RCC 7860 (cell line): ENCODE measurements at places on chromosomes 1 and 21.

GRCh38 chr1:24203404-24203803 lies 16.3 kb upstream of the IFNLR1 start:
- DNase-seq: no peak

DNA sequence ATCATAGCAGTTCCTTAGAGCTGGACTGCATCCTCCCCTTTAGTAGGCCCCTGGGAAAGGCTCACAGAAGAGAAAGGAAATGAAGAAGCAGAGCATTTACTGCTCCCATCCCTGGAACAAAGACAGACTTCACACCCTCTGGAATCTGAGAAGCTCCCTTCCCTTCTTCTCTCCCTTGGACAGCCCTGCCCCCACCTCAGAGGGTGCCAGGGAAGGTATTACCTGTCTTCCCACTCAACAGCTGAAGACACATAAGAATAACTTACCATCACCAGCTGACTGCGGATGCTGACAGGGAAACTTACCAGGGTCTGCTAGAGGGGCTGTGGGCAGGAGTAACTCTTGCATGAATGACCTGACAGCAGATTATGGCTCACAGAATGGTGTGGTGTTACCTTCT lies 14.1 kb upstream of the FAAH start:
- DNase-seq: no peak

- DNase-seq: no peak
Observed at GRCh38 chr1:165356876-165357275, 361 bp upstream of the LMX1A start.

GRCh38 chr1:55179177-55179835 lies 35.9 kb downstream of the USP24 start:
- no peak for DNase-seq

- DNase-seq: no peak
Observed at GRCh38 chr1:204437796-204438570, 26.4 kb upstream of the PPP1R15B start.

DNA sequence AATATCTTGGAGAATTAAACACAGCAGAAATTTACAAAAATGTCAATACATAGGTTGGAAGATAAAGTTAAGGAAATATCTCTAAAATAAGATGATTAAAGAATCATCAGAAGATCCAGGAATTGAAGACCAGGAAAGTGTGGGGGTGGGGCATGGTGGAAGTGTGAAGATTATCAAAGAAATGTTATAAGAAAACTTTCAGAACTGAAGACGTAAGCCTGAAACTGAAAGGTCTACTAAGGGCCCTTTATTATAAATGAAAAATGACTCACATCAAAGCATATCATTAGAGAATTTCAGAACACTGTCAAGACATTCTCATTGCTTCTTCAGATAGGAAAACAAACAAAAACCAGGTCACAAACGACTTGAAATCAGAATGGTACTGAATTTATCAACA lies 92.4 kb upstream of the DPT start:
- DNase-seq: no peak

DNA sequence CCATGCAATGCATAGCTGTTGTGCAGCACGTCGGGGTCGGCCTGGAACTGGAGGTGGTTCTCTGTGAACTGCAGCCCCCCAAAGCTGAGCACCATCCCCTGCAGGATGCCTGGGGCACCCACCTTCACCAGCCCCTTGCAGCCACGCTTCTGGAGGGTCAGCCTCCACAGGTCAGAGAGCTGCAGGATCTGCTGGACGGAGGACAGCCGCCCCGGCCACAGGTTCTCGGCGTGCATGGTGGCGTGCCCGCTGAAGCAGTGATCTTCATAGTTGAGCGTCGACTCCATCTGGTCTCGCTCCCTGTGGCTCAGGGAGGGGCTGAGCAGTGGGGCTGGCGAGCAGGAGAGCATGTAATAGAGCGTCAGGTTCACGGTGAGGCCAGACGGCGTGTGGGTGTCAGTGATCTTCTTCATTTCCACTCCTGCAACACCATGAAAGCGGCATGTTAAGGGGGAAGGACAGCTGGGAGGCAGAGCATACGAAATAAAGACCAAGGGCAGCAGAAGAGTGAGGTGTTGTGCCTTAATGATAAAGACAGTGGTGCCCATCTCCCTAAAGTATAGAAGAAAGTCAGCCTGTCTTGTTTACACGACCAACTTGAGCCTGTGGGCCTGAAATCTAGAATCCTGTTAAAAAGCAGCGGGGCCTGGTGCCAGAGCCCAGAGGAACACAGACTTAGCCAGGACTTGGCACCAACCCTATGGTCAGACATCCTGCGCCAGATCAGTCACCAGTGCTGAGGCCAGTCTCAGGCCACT lies 3.0 kb downstream of the KIAA2013 start:
- DNase-seq: no peak

DNA sequence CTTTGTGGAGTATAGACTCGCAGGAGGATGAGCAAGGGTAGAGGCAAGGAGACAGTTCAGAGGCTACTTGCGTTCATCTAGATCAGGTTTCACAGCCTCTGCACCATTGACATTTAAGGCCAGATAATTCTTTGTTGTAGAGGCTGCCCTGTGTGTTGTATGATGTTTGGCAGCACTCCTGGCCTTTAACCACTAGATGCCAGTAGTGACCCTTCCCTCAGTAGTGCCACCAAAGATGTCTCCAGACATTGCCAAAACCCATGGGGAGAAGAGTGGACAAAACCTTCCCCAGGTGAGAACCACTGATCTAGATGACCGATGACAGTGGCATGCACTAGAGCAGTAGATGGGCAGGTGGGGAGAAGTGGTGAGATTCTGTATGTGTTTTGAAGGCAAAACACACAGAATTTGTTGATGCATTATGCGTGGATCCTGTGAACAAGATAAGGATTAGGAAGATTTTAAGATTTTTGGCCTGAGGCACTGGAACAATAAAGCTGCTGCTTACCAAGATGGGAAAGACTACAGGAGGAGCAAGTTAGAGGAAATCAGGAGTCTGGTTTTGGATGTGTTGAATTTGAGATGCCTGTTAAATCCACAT lies 9.9 kb upstream of the COG2 start:
- peak; percentile 16 for DNase-seq

GRCh38 chr1:4058122-4058521 lies 158.1 kb upstream of the C1orf174 start:
- DNase-seq: no peak

- DNase-seq: no peak
Observed at GRCh38 chr1:166164995-166165660, 1.7 kb downstream of the FAM78B start.

- peak; percentile 35 for DNase-seq
Observed at GRCh38 chr1:110337704-110338308, 1.4 kb upstream of the RBM15 start.

GRCh38 chr1:110172001-110172400 lies 21.7 kb downstream of the SLC6A17 start:
- DNase-seq: no peak

- no peak for DNase-seq
Observed at GRCh38 chr1:214296860-214297745, 16.1 kb downstream of the SMYD2 start.

DNA sequence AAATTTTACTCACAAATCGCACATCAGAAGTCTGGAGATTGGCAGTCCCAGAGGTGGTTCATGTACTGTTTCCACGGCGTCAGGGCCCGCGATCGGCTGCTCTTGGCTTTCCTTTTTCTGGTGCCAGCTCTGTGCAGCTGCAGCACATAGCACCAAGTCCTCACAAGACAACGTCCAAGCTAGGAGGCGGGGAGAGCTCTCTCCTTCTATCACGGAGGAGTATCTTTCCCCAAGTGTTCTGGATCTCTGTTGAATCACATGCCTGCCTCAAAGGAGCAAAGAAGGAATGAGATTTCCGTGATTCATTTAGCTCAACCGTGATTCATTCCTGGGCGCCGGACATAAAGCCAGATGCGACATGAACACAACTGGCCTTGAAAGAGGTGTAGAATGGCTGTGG lies 25.5 kb downstream of the MT1HL1 start:
- DNase-seq: no peak

- peak; percentile 25 for DNase-seq
Observed at GRCh38 chr1:168468042-168468809, 75.6 kb downstream of the XCL2 start.

DNA sequence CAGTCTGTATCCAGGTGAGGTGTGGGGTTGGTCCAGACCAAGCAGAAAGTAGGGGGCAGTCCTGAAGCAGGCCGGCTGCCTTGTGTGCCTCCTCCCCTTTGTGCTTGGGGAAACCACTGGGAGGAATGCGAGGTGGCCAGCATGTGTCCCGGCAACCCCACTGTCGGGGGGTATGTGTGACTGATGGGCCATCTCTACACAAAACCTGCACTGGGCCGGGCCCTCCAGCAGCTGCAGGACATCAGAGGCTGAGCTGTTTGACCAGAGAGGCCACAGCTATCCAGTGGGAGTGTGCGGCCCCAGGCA lies 33.3 kb downstream of the TMEM51 start:
- DNase-seq: no peak

- DNase-seq: no peak
Observed at GRCh38 chr1:7591565-7591964, 179.5 kb upstream of the VAMP3 start.

DNA sequence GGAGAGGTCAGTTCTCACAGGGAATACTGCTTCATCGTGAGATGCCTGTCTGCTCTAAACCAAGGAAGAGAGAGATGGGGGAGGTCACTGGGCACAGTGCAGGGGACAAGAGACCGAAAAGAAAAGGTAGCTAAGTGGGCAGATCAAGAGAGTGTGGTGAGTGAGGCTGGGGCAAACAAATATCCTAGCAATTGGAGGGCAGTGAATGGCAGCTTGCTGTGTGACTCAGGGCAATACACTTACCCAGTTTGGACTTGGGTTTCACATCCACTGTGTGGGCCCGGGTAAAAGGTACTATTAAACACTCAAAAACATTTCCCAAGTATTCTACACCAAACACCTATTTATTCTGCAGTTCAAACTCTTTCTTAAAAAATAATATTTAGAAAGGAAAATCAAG lies 10.2 kb downstream of the PLXNA2 start:
- no peak for DNase-seq

- peak; percentile 90 for DNase-seq
Observed at GRCh38 chr1:24705260-24706073, 39.8 kb upstream of the CLIC4 start.

DNA sequence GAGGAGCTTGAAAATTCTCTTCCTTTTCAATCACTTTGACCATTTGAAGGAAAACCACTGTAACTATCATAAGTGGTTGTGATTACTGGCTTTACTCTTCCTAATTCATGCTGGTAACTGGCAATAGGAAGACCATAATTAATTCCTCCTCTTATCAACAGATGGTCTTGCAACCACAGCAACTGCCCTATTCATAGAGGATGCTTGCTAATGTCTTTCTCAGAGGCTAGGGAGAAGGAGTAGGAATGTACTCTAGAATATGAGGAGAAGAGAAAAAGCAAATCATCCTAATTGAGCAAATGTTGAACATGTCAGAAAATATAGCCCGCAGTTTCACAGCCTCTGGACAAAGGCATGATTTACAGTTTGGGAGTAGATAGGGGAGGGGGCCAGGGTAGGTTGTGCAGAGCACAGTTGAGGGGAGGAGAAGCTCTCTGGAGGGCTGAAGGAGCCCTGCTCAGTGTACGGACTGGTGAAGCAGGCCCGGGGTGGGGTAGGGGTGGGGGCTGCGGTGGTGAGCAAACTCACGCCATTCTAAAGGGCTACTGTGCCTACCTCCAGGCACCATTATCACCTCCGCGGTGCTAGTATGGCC lies 192.9 kb downstream of the PCP4 start:
- no peak for DNase-seq

GRCh38 chr1:205593967-205594366 lies 37.8 kb downstream of the ELK4 start:
- DNase-seq: no peak

DNA sequence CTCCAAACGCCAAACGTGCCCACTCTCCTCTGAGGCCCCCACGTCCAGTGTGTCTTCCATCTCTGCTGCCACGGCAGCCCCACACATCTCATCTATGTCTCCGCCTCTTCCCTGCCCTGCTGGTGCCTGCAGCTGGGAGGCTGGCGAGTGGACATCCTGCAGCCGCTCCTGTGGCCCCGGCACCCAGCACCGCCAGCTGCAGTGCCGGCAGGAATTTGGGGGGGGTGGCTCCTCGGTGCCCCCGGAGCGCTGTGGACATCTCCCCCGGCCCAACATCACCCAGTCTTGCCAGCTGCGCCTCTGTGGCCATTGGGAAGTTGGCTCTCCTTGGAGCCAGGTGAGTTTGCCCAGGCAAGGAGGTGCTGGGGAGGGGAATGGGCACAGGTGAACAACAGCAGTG lies 8.6 kb downstream of the ADAMTSL4 start:
- no peak for DNase-seq

DNA sequence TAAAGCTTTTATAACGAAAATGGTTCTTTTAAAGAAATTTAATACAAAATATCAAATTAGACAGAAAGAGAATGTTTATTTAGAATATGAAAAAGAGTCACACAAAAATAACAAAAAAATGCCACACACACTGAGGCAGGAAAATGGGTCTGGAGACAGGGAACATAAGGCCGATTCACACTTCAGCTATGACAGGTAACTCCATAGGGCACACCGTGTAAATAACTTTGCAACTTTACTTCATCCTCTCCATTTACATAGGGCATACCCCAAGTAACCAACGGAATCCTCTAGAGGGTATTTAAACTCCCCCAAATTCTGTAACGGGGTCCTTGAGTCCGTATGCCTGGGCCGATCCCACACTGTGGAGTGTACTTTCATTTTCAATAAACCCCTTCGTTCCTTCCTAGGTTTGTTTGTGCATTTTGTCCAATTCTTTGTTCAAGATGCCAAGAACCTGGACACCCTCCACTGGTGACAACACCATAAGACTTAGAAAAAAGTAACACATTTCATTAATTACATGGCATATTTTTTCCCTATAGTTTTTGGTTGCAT lies 23.1 kb upstream of the PTGS2 start:
- DNase-seq: no peak

GRCh38 chr21:43025636-43026180 lies 49.9 kb downstream of the CBS start:
- DNase-seq: peak; percentile 26

DNA sequence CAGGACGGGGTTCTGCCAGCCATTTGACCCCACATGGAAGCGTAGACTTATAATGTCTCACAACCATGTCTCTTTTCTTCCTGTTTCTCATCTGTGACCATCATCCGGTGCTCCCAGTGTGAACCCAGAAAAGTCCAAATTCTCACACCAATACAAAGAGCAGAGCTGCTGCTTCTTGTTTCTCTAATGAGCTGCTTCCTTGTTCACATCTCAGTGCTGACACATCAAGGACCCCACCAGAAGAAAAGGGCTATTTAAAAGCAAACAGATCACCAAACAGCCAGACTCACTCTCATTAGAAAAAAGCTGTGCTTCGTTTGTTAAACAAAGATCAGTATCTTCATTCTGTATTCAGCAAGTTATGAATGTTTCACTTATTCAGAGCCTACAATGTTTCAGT lies 835 bp upstream of the LCE1D start:
- no peak for DNase-seq

- no peak for DNase-seq
Observed at GRCh38 chr1:46184920-46185658, 8.8 kb upstream of the P3R3URF start.

DNA sequence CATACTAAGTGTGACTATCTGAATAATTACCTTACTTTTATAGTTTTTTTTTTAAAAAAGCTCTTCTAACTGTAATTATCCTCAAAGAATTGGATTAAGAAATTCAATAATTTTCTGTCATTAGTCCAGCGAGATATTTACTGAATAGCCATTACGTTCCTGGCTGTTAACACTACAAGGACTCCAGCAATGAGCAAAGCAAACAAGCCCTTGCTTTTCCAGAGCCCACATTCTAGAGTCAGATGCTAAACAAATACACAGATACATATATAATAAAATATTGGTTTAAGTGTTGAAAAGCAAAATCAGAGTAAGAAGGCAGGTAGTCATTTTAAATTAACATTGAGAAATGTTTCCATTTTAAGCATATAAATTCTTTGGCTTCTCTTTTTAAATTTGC lies 118.4 kb downstream of the ATF6 start:
- DNase-seq: no peak

- no peak for DNase-seq
Observed at GRCh38 chr1:54325703-54326461, 80.3 kb downstream of the SSBP3 start.
